ENCODE measurements at places on chromosomes 6 and 20.

GRCh38 chr20:58393299-58393698 lies 4.3 kb downstream of the VAPB start:
- DNase-seq = peak; percentile 18

GRCh38 chr6:901696-902460 lies 208.9 kb upstream of the EXOC2 start:
- no peak for DNase-seq

DNA sequence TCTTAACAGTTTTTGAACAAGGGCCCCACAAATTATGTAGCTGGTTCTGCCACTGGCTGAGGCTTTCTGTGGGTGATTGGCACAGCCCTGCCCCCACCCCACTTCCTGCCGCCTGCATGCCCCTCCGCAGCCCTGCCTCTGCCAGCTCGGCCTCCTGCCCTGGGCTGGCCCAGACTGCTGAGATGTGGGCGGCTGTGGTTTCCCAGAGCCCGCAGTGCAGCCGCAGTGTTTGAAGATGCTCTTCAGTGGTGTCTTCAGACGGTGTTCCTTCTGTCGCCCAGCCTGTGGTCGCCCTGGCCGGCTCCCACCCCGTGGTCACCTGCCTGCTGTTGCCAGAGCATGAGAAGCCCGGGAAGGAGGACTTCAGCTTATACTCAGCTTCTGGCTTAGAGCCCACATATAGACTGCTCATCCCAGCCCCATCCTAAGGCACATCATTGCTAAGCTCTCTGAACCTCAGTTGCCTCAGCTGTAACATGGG lies 154.3 kb downstream of the VEGFA start:
- peak; percentile 30 for DNase-seq

- DNase-seq = no peak
These were observed 19.7 kb downstream of the BTN2A1 start for GRCh38 chr6:26477426-26477825.

DNA sequence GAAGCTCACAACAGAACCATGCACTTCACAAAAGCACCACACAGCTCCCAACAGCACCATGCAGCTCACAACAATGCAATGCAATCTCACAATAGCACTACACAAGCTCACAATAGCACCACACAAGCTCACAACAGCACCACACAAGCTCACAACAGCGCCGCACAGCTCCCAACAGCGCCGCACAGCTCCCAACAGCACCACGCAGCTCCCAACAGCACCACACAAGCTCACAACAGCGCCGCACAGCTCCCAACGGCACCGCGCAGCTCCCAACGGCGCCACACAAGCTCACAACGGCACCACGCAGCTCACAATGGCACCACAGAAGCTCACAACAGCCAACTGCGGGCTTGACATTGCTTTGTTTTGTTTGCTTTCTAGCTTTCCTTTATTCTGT lies 198.1 kb downstream of the DLL1 start:
- no peak for DNase-seq

DNA sequence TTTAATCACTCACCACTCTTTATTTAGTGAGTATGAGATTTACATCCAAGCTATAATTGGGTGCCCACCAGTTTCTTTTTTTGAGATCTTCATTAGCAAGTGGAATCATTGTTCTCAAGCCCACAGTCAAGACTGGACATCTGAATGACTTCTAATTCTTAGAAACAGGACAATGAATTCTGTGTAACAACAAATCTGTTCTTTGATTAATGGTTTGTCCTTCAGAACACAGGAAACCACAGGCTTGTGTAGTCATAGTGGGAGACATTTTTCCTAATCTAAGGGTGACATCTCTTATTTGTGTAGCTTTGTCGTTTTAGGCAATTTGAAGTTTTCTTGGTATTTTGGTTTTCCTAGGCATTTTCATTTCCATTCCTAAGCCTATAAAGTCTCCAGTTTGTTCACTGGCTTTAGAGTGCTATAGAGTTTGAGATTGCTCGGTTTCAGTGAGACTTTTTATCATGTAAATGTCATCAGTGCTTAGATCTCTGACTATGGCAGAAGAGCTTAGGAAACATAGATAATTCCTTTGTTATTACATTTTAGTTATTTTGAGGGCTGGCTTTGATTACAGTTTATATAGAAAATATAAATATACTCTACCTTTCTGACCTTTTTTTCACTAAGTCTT lies 903.9 kb upstream of the MAP3K7 start:
- DNase-seq = no peak

- DNase-seq = peak; percentile 93
These were observed 188.0 kb upstream of the TAB2 start for GRCh38 chr6:149129371-149130077.

DNA sequence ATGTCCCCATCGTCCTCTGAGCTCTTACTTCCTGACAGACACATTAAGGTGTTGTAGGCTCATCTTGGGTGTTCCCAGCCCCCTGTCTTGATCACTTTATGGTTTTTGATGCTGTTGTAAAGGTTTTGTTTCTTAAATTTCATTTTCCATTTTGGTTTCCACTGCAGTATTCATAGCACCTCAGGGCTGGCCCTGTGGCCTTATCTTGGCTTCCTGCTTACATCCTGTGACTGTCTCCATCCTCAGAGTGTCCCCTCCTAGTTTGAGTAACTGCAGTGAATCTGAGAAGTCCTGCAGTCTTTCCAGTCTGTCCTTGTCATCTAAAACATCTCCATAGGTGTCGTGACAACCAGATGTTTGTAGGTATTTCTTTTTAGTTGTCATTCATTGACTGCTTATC lies 50.9 kb downstream of the JARID2 start:
- DNase-seq = no peak

GRCh38 chr6:44052419-44053023 lies 74.7 kb downstream of the MRPL14 start:
- DNase-seq = no peak

GRCh38 chr6:110328259-110328658 lies 29.9 kb downstream of the METTL24 start:
- no peak for DNase-seq

DNA sequence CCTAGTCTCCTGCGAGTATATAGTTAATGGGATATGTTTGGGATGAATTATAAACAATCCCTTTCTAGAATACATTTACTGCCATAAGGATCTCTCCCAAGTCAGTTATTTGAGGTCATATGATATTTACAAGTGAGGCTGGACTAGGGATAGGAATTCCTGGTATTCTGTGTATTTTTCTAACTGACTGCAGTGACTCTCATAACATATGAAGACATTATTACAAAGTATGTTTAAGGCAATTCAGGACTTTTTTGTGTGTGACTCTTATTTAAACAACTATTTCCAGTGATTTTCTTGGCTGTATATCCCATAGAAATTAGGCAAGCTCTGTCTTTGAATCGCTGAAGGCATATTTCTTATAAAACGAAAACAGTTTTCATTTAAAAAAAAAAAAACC lies 18.4 kb upstream of the TNFAIP3 start:
- DNase-seq = no peak

- no peak for DNase-seq
These were observed 97.8 kb upstream of the MRPS10 start for GRCh38 chr6:42315259-42315990.

GRCh38 chr6:125791151-125791819 lies 525 bp downstream of the NCOA7 start:
- peak; percentile 75 for DNase-seq

DNA sequence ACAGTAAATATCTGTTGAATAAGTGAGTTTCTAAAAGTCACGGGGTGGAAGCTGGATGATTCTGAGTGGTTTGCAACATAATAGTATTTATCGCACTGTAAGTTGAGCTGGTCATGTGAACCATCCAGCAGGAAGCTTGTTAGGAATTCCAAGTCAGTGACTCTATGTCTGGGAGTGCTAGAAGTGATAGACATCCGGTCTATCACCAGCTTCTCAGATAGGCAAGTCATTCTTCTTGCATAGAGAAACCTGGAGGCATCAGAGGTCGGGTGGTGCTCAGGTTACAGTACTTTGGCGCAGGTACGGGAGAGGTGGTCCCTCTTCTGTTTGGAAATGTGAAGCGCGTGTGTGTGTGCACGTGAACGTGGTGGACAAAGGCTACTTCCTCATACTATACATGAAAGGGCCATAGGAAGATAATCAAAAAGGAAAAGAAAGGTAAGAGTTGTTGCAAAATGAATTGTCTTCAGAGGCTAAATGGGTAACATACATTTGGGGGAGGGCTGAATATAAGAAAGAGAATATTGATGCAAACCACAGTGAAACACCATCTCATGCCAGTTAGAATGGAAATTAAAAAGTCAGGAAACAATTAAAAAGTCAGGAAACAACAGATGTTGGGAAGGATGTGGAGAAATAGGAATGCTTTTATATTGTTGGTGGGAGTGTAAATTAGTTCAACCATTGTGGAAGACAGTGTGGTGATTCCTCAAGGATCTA lies 299.3 kb upstream of the ZFP64 start:
- DNase-seq = peak; percentile 96

GRCh38 chr6:17193106-17193775 lies 87.9 kb upstream of the RBM24 start:
- DNase-seq = no peak

GRCh38 chr6:5055118-5055517 lies 30.0 kb upstream of the PPP1R3G start:
- no peak for DNase-seq

GRCh38 chr20:20375862-20376261 lies 8.0 kb downstream of the INSM1 start:
- DNase-seq = no peak

- DNase-seq = no peak
These were observed 27.5 kb downstream of the BNIP5 start for GRCh38 chr6:36309203-36309602.

DNA sequence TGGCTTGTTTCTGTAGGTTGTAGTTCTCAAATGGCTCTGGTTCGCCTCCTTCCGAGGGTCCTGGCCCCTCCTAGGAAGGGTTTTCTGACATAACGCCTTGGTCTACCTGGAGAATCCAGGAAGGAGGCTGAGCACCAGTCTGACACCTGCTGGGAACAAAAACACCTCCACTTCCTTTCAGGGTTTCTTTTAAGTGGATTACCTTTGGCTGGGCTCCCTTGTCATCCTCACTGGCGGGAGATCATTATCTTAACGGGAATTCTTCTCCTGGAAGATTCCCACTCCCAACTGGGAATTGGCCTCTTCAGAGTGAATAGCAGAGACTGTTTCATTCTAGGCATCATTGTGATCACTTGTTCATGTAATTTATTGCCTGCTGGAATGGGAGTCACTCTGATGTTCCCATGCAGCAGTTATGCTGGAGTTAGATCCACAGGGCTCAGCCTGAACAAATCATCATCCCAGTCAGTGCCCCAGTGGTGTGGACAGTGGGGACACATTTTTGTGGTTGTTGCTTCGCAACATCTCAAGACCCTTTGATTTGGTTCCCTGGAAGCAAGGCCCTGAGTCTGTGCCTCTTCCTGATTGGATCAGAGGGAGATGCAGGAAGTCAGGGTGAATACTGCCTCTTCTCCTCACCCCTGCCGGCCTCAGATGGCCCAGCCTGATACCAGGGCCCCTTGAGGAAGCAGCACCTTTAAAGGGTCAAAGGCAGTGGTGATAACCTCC lies 49.1 kb downstream of the LYRM2 start:
- DNase-seq = no peak

- DNase-seq = peak; percentile 92
These were observed 32.4 kb upstream of the TIAM2 start for GRCh38 chr6:154962753-154963152.

DNA sequence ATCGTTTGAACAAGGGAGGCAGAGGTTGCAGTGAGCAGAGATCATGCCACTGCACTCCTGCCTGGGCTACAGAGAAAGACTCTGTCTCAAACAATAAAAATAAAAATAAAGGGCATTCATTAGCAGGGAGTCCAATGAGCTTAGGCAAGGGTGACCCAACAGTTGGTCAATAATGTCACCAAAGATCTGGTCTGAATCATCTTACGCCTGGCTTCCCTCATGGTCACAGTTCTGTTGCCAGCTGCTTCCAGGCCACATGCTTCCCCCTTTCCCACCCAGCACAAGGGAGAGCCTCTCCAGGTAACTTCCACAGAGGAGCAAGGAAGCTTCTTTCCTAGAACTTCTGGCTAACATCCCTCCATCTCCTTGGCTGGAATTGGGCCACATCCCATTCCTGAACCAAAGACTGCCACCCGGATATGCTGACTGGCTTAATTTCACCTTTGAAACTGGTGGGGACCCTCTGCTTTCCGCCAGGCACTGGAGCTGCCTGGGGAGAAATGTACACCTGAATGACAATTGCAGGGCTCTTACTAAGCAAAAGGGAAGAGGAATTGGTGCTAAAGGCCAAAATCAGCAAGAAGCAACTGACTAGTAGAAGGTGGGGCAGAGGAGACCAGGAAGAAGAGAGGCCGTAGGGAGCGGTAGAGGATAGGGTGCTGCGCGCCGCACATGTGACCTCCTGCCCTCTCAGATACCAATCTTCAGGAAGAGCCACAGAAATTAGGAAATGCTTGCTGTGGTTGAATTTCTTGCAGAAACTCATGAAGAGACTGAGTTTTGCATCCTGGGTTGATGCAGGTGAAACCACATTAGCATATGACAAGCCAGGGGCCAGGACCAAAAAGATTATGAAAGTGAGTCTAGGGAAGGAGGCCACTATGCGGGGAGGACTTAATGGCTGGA lies 8.3 kb upstream of the SCML4 start:
- no peak for DNase-seq

- DNase-seq = no peak
These were observed 44.1 kb downstream of the PTK7 start for GRCh38 chr6:43120101-43120763.

GRCh38 chr20:53608456-53609452 lies 15.1 kb upstream of the ZNF217 start:
- DNase-seq = no peak

- DNase-seq = peak; percentile 39
These were observed 12.9 kb upstream of the MCM3 start for GRCh38 chr6:52297433-52297832.

DNA sequence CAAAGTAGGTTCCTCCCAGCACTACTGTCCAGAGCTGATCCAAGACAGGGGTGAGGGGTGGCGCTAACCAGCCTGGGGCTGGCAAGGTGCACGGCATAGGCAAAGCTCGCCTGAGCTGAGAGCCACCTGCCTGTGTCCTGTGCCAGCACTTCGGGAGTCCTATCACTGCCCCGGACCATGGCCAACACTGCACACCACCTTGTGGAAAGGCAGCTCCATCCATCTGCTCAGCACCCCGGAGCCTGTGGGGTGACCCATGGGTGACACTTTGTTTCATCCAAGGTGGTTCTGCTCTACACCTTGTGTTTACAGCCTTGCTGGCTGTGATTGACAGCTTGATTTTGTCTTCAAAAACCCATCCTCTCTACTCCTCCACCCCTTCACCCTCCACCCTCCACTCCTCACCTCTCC lies 32.9 kb upstream of the GATA5 start:
- no peak for DNase-seq

DNA sequence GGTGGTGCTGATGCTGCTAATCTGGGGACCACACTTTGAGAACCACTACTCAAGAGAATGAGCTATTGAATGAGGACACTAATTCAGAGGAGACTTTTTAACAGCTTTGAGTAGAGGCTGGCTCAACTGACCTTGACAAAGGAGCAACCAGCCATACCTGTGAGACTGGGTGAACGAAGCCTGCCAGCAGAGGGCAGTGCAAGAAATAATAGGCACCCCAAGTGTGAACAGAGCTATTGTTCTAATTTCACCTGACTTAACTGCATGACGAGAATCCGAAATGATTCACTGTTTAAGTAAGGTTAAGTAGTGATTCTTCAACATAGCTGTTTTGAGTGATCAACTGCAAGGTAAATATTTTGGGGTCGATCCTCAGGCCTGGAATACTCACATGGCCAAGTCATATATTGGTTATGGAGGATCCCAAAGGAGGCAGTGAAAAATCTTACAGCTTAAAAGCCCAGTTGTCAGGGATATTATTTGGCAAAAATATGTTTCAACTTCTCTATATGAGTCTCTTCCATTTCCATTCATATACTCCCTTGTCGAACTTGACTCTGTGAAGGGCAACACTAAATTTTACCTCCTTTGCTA lies 550.5 kb upstream of the MARCKS start:
- peak; percentile 79 for DNase-seq

GRCh38 chr6:133894795-133895358 lies 6.0 kb downstream of the TCF21 start:
- no peak for DNase-seq

Measured in kidney tubule cell (primary cell).